ENCODE measurements at places on chromosomes 12 and 14.

- no peak for DNase-seq
Observed at GRCh38 chr14:100421756-100422470, 98.8 kb downstream of the SLC25A47 start.

DNA sequence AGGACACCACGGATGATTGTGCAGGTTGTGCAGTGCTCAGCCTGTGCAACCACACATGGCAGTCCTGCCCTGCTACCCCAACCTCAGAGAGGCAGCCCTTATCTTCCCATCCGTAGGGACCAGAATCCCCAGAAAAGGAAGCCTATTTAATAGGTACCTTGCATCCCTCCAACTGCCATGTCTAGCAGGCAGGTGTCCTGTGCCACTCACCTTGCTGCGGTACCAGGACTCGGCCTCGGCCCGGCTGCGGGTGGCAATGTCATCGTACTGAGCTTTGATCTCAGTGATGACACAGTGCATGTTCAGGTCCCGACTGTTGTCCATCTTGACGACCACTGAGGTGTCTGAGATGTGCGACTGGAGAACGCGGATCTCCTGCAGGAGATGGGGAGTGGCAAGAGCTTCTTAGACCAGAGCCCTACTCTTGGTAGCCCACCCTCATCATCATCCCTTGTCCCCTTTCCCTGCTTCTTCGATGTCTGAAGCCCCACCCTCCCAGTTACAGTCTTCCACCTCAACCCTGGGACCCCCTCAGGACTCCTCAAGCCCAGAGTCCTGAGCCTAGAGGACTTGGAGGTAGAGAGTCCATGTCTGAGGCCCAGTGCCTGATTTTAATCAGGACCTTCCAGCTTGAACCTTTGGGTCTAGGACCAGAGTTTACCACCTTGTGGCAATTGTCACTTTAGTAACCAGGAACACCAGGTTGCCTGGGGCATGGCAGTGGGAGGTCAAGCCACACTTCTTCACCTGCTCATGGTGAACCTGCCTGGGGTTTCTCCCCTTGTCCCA, 20.5 kb downstream of the KRT7 start:
- no peak for DNase-seq

GRCh38 chr14:96238676-96239265, 17.2 kb upstream of the BDKRB1 start:
- no peak for DNase-seq

DNA sequence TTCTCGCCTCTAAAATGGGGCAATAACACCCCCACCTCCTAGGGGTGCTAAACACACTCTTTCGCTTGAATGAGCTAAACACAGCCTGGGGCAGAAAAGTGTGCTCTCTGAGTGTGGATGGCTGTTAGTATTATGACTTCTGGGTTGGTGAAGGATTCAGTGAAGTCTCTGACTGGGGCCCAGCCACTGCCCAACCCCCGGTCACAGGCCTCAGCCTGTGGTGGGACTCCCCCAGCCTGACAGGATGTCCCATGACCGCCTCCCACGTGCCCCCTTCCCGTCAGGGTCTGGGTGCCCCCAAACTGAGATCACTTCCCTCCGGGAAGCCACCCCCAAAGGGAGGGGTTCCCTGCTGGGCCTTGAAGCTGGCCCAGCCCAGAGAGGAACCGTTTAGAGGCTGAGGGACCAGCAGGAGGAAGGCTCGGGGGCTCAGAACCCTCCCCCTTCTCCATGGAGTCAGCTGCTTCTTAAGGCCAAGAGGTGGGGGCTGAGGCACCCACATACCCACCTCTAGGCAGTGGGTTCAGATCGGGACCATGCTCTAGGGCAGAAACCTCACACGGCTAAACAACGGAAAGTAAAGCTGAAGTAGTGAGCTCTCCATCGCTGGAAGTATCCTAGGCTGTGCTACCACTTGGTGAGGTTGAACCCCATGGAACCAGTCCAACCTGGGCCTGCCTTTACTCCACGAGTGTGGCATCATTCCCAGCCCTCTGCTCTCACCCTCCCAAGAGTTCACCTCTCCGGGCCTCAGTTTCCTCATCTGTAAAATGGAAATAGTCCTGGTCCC, 13.8 kb downstream of the DTX1 start:
- no peak for DNase-seq

- DNase-seq, result no peak
Observed at GRCh38 chr12:6966351-6966750, 4.1 kb downstream of the PHB2 start.

- no peak for DNase-seq
Observed at GRCh38 chr12:130520784-130521183, 183.1 kb downstream of the PIWIL1 start.

- DNase-seq, result no peak
Observed at GRCh38 chr12:41462312-41462711, 274.2 kb downstream of the PDZRN4 start.

DNA sequence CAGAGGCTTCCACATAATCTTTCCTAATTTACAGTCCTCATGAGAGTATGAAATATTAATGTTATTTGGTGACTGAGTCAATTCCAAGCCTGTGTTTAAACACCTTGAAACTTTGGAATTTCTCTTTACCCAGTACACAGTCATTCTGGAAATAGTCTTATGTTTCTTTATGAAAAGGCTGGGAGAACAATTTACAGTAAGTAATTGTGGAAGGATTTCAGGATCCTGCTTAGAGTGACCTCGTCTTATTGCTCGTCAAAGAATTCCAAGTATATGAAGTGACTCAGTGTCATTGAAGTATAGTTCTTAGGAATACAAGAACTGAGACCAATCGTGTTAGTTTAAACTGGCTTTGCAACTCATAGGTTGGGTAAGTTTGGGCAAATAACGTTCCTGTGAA, 634.2 kb downstream of the SLC16A7 start:
- DNase-seq, result no peak

DNA sequence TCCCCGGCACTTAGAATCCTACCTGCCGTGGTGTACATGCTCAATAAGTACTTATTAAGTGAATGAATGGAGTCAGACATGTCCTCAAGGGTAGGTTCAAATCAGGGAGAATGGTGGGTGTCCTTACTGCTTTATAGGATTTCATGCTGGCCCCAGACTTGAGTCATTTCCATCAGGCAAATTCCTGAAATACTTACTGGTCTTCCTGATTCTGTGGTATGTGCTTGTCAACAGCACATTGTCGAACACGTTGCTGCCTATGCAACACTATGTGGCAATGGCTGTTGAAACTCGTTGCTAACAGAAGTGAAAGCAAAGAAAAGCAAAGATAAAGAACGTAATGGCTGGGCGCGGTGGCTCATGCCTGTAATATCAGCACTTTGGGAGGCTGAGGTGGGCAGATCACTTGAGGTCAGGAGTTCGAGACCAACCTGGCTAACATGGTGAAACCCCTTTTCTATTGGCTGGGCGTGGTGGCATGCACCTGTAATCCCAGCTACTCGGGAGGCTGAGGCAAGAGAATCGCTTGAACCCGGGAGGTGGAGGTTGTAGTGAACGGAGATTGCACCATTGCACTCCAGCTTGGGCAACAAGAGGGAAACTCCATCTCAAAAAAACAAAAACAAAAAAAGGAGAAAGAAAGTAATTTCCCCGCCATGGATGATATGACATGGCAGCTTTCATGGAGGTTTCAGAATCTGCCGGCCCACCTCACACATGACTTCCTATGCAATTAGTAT, 214.9 kb downstream of the ZFP36L1 start:
- no peak for DNase-seq

DNA sequence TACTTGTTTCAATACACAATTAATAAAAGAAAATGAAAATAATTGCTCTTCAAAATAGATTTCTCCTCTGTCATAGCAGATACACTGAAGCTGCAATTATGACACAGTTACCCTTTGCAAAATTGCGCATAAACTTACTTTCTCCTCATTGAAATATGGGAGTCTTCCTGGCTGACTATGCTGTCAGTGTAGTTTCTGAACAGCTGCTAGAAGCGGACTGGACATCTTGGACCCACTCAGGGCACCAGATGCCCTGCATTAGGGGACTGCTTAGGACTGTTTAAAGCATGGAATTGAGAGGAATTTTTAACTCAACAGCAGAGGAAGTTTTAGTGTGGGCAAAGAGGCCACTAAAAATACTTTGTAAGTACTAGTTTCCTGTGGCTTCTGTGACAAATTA, 454.9 kb downstream of the ATP23 start:
- no peak for DNase-seq

GRCh38 chr12:89347325-89347829, 4.9 kb downstream of the DUSP6 start:
- no peak for DNase-seq

- no peak for DNase-seq
Observed at GRCh38 chr14:22320362-22320750, 268.7 kb downstream of the DAD1 start.

GRCh38 chr12:2550561-2551411, 244.0 kb upstream of the FKBP4 start:
- no peak for DNase-seq

DNA sequence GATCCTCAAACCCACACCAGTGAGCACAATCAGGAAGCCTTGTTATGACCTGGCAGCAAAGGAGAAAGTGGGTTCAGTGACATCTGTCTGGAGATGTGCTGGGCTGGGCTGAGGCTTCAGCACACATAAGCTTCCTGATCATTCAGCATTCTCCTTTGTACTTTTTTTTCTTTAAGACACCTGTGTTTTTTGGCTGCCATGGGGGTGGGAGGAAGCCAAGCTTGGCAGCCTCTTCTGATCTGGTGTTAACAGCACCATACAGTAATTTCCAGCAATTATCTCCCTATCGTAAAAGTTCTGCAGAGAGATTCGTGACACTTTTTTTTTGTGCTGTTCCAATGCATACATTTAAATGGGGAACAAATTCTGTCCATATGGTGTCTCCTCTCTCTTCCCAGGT, 38.9 kb upstream of the RASSF3 start:
- no peak for DNase-seq

DNA sequence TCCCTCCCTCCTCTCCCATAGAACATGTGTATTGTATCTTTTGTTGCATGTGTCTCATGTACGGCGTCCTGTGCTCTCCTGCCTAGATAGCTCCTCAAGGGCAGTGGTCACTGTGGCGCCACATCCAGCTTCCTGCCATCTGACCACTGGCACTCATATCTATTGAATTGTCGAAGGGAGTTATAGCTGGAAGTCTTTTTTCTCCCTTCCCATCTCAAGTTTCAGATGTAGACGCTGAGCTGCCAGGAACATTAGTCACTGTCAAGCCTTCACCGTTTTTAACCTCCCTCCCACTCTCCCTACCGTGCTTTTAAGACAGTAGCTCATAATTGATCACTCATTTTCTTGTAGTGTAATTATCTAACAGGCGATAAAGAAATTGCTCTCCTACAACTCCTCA, 33.0 kb downstream of the MTHFD1 start:
- DNase-seq, result no peak

- no peak for DNase-seq
Observed at GRCh38 chr14:99592394-99592793, 11.6 kb downstream of the CCDC85C start.

- no peak for DNase-seq
Observed at GRCh38 chr12:109449845-109450532, 27.1 kb downstream of the KCTD10 start.

- DNase-seq, result no peak
Observed at GRCh38 chr14:89331398-89331797, 85.6 kb downstream of the FOXN3 start.

DNA sequence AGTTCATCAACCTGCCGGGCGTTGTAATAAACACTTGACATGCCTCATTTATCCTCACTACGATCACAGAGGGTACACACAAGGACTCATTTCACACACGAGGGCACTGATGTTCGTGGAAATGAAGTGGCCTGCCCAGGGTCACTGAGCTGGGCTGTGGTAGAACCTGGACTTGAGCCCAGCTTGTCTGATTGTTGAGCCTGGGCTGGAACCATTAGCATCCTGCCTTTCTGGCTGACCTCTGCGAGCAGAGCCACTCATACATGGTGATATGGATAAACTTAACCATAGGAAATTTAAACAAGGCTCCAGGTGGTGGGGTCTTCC, 16.6 kb upstream of the JDP2 start:
- DNase-seq, result no peak

DNA sequence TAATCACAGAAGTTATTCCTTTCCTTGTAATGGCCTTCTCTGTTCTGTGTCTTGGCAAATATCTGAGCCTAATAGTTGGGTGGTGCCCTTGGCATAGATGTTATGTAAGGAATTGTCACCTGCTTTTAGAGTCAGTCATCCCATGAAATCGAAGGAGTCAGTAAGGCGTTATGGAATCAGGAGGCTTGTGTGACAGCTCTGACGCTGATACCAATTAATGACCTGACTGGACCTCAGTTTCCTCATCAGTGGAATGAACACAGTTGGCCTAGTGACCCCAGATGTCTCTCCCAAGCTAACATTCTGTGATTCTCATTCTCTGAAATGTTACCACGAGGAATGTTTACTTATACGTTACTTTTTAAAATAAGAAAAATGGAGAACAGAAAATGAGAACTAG, 32.1 kb downstream of the TXNRD1 start:
- DNase-seq, result no peak

DNA sequence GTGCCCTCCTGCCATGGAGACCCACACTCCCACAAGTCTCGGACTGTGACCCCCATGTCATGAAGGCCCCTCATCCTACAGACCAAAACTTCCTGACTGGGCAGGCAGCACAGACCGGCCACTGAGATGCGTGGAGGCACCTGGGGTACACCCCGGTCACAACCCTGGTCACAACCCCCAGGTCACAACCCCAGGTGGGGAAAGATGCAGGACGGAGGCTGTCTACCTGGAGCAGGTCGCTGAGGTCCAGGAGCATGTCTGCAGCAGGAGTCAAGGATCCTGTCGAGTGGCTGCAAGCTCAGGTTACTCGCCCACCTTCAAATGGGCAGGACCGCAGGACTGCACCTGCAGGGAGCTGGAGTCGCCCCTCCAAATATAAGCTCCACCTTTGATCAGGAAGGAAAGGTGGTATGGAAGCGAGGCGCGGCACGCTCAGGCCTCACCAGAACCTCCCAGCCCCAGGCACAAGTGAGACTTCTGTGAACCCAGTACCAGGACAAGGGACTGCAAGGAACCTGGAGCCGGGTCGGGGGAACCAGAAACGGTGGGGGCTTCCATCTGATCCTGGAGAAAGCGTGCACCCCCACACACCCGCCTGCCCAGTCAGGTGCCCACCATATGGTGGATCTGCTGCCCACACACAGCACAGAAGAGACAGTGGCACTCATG, 8.1 kb downstream of the BTBD6 start:
- no peak for DNase-seq

Data from activated T-cell treated with anti-CD3 and anti-CD28 coated beads, Interleukin-2, amount 50 U/mL, for 4 hours (primary cell).